ENCODE measurements at places on chromosomes 2 and 18.

DNA sequence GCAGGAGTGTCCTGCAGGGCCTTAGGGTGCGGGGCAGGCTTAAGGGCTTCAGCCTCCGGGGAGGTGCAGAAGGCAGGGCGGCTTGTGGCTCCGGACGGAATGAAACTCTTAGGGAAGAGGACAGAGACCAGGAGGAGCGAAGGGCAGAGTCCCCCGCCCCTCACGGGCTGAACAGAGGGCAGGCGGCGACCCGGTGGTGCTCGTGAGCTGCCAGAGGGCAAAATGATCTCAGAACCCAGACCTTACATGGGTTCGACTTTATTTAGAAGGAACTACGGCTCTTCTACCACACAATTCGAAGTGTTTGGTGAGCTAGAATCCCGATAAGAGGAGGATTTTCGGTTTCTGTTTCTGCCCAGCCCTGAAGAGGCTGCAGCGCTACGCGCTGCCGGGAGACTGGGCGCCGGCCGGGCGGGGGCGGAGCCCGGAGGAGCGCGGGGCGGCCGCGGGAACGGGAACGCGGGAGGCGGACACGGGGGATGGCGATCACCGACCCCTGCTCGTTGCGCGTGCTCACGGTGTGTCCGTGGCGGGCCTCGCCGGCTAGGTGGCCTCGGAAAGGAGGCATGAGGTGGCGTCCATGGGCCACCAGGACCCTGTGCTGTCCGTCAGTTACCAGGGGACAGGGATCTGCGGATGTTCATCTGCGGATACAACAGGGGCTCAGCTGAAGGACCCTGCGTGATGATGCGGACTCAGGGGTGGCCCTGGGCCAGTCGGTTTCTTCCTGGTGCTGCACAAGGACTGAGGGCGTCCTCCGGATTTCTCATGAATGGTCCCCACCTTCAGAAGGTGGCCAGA lies 4.2 kb upstream of the SP100 start:
- no peak for DNase-seq

DNA sequence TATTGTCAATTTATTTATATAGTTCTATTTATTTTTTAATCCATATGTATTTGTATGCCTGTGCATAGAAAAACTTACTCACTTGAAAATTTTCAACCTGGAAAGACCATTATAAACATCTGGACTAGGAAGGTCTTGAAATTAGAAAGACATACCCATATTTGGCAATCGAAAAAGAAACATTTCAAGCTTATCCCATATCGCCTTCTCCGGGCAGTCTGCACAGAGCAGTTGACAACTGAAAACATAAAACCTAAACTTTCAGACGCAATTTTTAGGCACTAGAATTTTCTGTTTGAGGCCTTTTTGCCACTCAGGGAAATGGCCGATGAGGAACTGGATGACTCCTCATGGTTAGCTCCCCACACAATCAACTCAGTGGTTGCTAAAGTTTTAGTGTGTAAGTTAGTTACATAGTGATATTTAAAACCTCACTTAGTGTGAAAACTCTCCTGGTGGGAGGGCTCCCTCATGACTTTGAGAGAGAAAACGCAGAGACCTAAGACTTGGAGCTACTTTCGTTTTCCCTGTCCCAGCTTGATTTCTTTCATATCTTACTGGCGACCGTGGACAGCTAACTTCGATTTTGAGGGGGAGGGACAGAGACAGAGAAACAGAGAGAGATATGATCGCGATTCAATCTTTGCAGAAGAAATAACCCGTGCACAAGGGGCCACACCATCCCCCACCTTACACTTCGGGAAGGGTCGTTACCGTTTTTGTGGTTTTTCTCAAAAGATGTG lies 3.2 kb upstream of the HOXD12 start:
- no peak for DNase-seq

GRCh38 chr18:46706968-46707367 lies 49.9 kb downstream of the ST8SIA5 start:
- no peak for DNase-seq

DNA sequence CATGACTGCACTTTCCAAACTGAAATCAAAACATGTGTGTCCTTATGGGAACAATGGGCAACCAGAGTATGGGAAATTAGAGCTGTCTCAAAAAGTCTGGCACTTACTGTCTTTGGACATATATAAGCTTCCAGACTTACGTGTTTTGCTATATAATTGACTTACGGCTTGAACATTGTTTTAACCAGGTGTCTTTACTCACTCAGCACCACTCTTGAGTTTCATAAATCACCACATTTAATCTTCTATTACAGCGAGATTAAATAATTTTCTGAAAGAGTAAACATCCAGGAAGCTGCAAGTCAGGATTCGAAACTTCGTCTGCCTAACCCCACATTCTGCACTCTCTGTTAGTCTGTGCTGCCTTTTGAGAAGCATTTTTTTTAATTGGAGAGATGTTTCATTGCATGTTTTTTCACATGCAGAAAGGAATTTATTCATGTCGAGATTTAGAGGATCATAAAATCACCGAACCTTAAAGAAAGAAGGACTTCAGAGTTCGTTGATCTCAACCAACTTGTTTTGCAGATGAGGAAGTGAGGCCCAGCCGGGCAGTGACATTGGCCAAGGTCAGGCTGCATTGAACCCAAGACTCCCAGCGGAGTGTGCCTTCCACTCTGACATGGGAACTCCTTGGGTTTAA lies 137.3 kb downstream of the SETBP1 start:
- no peak for DNase-seq

GRCh38 chr2:173547499-173547898 lies 192.8 kb downstream of the CDCA7 start:
- no peak for DNase-seq

DNA sequence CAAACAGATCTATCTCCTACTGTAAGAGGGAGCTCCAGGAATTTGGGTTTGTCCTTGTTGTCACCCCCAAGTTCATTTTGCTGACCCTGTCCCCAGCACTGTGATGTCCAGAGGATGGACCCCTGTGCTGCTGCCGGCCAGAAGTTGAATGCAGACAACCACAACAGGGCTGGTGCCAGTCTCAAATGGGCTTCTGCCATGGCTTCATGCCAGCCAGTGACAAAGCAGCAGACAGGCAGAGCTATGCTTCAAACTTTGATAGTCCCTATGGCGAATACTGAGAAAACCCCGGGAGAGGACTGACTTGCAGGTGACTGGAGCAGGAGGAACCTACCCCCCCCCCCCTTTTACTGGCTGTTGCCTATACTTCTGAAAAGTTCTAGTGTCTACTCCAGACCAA lies 3.2 kb downstream of the SMAD7 start:
- DNase-seq, result no peak

DNA sequence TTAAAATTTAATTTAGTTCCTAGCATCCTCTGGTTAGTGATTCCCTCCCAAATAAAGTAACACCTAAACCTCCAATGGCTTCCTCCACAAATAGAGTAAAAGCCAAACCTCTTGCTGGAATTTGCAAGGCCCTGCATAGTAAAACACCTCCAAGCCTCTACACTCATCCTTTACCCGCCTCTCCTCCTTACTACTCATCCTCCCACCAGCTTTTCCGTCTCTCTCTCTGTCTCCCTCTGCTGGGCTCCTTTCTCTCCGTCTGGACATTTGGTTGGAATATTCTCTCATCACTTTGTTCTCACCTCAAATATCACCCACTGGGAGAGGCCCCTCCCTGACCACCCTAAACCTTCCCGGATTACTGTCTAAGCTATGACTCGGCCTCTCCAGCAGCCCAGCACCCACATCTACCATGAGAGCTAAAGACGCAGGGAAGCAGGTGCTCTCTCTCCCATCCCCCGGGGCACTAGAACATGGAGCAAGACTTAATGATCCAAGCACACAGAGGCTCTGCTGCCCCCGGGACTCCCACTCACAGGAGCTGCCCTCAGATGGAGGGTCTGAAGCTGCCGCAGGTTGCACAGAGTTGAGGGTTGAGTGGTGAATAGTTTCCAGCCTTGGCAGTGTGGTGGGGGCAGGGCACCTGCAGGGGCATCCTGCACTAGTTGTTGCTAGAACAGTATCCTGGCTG lies 167.2 kb downstream of the FBXO15 start:
- DNase-seq, result no peak

- no peak for DNase-seq
Measured at GRCh38 chr18:45497595-45498286, 117.5 kb upstream of the SLC14A2 start.

DNA sequence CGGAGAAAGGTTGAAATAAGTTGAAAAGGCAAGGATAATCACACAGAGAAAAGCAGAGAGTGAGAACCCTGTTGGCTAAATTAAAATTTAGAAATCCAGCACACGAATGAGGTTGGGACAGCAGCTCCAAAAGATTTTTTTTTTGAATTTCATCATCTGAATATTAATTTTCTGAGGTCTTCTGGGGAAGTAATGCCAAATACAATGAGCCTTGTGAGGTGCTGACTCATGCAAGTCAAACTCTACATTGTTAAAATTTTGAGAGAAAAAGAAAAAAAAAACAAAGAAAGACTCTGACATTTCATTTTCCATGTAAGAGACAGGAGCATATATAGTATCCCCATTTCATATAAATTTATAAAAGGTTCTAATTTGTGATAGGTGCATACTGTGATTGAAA lies 614.2 kb upstream of the CDH2 start:
- no peak for DNase-seq

DNA sequence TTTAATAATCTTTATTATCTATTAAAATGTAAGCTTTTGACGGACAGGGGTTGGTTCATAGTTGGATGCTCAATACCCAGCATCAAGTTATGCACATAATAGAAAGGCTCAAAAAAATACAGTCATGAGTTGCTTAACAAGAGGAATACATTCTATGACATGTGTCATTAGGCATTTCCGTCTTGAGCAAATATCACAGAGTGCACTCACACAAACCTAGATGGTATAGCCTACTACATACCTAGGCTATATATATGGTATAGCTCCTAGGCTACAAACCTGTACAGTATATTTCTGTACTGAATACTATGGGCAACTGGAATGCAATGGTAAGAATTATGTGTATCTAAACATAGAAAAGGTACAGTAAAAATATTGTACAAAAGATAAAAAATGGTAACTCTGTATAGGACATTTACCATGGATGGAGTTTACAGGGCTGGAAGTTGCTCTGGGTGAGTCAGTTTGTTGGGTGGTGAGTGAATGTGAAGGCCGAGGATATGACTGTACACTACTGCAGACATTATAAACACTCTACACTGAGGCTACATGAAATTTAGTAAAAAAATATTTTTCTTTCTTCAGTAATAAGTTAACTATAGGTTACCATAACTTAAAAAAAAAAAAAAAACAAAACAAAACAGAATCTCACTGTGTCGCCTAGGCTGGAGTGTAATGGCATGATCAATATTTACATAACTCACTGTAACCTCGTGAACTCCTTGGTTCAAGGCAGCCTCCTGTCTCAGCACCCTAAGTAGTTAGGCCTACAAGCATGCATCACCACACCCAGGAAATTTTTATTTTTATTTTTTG lies 201.2 kb downstream of the NBAS start:
- no peak for DNase-seq

DNA sequence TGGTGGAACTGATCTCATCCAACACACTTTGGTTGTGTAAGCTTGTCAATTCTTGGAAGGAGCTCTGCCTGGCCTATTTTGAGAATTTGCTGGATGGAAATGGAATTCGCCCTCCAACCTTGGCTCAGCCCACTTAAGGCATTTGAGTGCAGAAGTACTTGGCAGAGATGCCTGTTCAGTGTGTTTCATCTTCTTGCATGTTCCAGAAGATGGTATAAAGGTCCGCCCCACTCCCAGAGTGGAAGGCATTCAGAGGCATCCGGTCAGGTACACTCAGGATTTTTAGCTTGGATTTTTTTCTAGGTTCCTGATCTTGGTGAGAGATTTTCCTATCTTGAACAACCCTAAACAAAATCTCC lies 61.3 kb upstream of the TXNDC2 start:
- DNase-seq, result no peak

GRCh38 chr2:232377319-232377718 lies 1.2 kb upstream of the ALPP start:
- no peak for DNase-seq

DNA sequence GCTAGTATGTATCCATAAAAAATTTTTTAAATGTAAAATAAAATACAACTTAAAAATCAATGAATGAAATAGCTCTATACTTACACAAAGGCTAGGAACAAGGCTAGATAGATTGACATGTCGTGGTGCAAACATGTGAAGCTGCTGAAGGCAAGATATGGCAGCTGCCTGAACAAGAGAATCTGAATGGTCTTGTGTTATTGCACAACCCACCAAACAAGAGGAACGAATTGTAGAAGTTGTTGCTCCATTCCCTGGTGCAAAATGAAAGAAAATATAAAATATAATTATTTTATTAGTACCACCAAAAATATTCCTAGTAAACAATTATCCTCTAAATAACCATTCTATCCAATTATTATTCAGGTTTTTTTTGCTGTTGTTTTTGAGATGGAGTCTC lies 46.4 kb downstream of the HEATR5B start:
- DNase-seq, result no peak

GRCh38 chr2:223759569-223760430 lies 77.6 kb downstream of the AP1S3 start:
- no peak for DNase-seq

DNA sequence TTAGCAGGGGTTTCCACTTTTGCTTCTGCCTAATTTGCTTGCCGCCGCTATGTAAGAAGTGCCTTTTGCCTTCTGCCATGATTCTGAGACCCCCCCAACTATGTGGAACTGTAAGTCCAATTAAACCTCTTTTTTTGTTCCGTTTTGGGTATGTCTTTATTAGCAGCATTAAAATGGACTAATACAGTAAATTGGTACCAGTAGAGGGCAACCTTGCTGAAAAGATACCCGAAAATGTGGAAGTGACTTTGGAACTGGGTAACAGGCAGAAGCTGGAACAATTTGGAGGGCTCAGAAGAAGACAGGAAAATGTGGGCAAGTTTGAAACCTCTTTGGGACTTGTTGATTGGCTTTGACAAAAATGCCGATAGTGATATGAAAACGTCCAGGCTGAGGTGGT lies 216.1 kb upstream of the FSIP2 start:
- DNase-seq, result no peak

DNA sequence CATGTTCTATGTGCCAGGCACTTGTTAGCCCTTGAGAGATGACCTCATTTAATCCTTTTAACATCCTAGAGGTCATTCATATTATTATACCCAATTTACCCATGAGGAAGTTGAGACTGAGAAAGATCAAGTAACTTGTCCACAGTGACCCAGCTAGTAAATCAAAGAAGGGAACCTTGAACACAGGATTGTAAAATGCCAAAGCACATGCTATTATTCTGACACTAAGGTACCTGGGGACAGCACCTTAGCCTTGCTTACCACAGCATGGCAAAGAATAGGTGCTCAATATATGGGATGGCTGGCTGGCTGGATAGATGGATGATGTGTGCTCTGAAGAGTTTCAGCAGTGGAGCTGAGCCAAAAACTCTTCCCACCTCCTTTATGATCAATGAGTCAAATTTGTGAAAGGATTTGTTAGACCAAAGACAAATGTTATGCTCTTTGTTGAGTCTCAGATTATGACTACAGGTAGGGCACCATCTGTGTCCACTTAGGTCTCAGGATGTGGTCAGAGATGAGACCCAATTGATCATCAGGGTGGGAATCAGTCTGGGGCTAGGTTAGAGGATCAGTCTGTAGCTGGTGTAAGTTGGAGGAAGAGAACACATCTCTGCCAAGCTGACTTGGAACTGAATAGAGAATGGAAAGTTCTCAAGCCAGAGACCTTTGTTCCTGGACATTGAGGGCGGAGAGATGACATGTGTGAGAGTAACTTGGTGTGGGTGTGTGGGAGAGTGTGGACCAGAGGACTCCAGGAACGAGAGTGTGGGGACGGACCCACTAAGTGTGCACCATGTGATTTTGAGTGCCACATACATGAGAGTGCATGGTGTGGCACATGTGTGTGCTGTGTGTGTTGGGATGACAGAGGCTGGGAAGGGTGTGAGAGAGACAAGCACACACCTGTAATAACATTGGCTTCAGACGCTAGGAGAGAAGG lies 16.3 kb upstream of the PKDCC start:
- no peak for DNase-seq

- DNase-seq, result no peak
Measured at GRCh38 chr2:145007960-145008263, 488.0 kb upstream of the ZEB2 start.

Measured in DMS153 (cell line).